Stomach (tissue), 19 donors: ENCODE measurements at places on chromosomes 1 and 21.

GRCh38 chr1:238727670-238728069, 658.7 kb upstream of the CHRM3 start:
- DNase-seq, result no peak

- DNase-seq, result peak; percentile 46
These were observed 5.0 kb upstream of the KIAA0040 start for GRCh38 chr1:175197531-175197930.

DNA sequence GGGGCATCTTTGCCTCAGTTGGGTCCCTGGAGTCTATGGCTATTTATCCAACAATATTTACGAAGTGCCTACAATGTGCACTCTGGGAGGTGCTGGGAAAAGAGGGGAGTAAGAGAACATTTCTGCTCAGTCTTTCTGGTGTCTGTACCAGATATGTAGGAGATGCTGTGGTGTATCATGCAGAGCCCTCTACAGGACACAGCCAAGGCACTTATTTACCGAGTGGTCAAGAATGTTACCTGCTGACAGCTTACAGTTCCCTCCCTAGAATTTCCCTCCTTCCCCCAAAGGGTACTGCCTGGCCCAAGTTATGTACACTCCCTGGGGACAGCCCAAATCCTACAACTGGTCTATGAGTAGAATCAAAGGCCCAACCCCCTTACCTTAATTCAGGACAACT, 177.7 kb downstream of the C1orf94 start:
- no peak for DNase-seq

GRCh38 chr1:40162753-40163441, 1.7 kb downstream of the RLF start:
- no peak for DNase-seq

DNA sequence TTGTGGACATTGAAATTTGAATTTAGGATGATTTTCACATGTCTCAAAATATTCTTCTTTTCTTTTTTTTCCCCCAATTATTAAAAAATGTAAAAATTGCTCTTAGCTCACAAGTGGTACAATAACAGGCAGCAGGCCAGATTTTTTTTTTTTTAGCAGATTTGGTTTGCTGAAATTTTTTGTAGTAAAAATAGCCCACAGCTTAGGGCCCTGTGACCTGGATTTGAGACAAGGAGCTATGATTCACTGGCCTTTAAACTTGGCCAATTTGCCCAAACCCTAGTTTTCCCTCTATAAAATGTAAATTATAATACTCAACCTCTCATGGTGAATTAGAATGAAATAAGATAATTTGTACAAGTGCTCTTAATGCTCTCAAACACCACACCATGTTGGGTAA, 253.8 kb downstream of the DYRK1A start:
- no peak for DNase-seq

DNA sequence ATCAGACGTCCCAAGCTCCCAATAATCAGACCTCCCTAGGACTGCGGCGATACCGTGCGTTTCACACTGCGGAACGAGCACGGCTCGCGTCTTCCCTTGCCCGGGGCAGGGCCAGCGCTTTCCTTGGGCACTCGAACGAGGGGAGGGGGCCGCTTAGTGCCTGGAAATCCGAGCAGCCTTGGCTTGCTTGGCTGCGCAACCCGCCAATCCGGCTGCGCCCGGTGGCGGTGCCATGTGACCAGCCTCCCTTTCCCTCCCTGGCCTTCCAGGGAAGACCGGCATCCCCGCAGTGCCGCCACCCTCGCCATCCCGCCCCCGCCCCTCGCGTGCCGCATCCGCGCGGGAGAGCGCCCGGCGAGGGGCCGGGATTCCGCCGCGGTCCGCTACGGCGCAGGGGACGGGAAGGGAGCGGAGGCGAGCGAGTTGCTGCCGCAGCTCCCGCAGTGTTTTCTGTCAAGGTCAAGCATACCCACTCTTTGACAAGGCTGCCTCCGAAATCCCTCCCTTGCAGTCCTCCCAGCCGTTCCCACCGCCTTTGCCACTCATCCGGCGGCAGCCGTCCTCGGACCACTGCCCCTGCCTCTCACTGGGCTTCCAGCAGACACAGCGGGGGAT, 8.3 kb upstream of the RNF19B start:
- peak; percentile 70 for DNase-seq
